T-helper 22 cell (primary cell): ENCODE measurements at places on chromosomes 5 and 9.

GRCh38 chr5:88836195-88836838 is 46.7 kb downstream of the MEF2C start:
- no peak for DNase-seq

GRCh38 chr5:37810311-37810710 is 29.5 kb downstream of the GDNF start:
- DNase-seq, result no peak

- no peak for DNase-seq
These were observed 165.3 kb upstream of the NREP start for GRCh38 chr5:111922344-111922743.

DNA sequence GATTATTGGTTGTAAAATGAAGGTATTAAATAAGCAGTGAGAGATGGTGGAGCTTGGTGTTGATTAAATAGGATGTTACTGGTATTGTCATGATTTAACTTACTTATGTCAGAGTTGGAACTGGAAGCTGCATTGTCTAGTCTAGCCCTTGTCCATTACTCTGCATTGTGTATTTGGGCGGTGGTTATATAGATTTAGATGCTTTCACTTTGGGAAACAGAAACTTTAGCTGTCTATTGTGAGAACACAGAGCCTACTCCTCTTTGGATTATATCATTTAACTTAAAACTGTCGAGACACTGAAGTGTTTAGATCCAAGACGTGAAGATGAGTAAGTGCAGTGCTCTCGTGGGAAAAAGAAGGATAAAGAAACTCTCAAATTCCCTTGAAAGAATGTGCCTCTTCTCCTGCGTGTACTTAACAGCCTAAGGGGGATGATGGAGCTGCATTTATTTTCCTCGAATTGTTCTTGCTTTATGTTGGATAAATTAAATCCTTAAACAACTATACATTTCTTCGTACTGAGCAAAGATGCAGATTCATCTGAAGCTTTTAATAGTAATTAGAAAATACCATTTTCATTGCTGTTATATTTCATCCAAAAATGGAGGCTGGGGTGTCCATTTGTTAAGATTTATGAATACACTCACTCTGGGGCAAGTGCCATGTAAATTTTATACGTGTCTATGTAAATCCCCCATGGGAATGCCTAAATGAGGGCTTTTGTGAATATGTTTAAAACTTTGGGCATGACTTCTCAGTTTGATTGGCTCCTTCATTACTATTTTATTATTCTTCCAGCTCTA is 21.6 kb downstream of the FBXL7 start:
- no peak for DNase-seq

GRCh38 chr9:99066571-99066970 is 38.3 kb upstream of the TGFBR1 start:
- no peak for DNase-seq
